ENCODE measurements at places on chromosomes 12 and 14.
A peak's percentile ranks its signal among the peaks of the same experiment; 100 is the strongest.

- peak; percentile 58 for DNase-seq
Observed at GRCh38 chr12:122835750-122836026, 431 bp downstream of the HIP1R start.

DNA sequence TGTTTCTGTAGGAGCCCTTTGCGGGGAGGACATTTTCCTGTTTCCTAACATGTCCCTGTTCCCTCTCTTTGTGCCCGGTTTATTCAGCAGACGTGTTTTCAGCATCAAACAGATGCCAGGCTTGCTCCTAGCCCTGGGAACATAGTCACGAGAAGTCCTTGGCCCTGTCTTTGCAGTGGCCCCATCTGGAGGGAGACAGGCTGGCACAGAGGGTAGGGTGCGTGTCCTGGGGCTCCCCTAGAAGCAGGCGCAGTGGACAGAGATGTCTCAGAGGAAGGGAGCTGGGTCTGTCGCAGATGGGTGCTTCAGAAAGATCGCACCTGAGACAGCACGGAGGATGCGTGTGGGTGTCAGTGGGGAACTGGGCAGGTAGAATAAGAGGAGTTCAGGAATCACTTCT, 75.0 kb upstream of the DYNC1H1 start:
- no peak for DNase-seq

DNA sequence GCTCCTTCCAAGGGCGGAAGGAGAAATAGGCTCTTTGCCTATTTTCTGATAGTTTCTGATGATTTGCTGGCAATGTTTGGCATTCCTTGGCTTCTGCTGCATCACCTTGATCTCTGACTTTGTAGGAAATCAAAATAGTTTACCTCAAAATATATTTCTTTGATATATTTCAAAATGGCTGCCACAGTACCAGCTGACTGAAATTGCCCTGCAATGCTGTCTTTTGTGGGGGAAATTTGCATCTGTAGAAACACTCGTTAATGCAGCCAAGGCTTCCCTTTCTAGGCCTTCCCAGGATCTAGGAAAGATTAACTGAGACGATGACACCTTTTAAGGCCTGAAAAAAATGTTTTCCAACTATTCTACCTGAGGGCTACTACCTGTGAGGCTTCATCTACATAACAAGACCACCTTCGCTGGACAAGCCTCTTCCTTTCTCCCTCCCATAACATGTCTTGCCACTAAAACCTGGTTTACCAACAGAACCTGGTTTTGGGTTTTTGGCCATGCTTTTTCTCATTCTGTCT, 212.8 kb upstream of the SSTR1 start:
- DNase-seq: no peak

GRCh38 chr12:62335796-62336195, 75.6 kb downstream of the USP15 start:
- DNase-seq: no peak

- DNase-seq: no peak
Observed at GRCh38 chr14:106766145-106766544, 1239.8 kb downstream of the TMEM121 start.

- no peak for DNase-seq
Observed at GRCh38 chr14:68345738-68346137, 447.1 kb downstream of the ZFP36L1 start.

DNA sequence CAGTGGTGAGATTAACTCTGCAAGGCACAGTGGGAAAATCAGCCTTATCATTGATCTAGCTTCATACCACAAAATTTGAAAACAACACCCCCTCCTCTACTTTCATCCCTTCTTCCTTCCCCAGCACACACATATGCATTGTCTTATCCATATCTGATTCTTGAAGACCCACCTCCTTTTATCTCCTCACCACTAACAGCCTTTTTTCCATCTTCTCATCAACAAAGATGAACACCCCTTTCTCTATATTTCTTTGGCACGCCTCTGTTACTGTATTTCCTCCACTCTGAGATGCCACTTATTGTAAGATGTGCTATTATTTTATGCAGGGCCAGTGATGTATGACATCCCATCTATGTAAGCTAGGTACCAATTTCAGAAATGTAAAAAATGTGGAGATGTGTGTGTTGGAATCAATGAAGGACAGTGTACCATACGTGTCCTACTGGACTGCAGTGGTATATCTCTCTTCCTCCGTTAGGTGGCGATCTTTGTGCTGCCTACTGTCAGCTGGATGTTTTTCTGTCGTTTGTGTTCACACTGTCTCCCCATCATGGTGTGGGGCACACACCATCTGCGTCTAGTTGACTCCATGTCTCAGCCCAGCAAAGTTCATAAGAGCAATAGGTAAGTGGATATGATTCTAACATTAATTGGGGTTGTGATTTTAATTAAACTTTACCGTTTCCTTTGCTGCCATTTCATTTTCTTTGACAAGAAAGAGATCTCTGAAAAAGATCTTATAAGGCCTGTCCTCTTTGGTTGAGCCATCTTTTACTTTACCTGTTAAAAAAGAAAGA, 24.0 kb downstream of the CCDC38 start:
- peak; percentile 65 for DNase-seq
